Hepatocyte (in vitro differentiated cells): ENCODE measurements at places on chromosomes 6 and 20.
A peak's percentile ranks its signal among the peaks of the same experiment; 100 is the strongest.

DNA sequence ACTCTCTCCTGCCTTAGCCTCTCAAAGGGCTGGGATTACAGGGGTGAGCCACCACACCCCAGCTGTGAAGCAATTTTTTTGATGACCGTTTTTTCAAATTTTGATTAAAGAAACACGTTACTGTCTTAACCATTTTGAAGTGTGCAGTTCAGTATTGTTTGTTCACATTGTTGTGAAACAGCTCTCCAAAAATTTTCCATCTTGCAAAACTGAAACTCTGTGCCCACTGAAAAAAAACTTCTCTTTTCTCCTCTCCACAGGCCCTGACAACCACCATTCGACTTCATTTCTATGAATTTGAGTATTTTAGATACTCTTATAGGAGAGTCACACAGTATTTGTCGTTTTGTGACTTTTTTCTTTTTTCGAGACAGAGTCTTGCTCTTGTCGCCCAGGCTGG lies 53.9 kb downstream of the ECT2L start:
- DNase-seq: no peak

DNA sequence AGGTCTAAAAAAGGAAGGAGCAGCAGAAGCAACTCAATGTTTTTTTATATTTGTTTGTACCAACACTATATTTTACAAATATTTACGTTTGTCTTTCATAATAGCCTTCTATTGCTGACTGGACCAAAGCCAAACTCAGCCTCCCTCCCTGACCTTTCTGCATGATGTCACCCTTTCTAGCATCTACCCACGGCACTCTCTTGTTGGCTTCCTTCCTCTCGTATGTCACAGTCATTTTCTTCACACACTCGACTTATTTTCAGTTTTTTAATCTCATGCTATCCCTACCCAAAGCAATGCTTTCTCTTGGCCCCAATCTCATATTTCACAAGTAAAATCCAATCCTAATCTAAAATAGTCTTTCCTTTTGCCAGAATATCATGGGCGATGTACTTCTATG lies 16.3 kb upstream of the FAM8A1 start:
- DNase-seq: no peak

DNA sequence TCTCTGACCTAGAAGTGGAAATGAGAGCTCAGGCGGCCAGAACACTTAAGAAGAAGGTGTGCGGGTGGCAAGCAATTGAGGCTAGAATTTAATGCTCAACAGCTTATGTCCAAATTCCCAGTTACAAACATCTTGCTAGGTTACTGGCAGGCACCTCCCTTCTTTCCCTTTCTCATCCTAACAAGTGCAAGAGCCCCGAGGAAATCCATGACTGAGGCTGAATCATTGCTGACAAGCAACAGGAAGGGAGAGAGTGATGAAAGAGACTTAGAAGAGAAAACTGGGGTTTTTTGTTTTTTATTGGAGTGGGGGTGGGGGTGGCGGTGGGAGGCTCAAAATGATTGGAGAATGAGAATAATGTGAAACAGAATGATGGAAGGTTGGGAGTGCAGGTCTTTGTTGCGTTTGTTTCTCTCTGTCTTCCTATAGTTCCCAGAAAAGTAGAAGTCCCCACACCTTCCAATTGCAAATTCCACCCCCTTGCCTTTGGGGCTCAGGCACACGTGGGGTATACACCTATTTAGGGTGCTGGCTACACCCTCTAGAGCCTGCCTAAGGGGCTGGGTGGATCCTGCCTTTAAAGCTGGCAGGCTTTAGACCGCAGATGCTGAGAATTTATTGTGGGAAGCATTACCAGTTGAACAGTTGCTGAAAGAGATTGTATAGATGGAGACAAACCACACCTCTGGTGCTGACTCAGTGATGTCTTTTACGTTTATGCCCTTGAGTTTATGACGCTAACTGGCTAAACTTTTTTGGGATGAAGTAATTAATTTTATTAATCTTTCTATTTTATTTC lies 1.4 kb downstream of the FAM83B start:
- DNase-seq: peak; percentile 48

DNA sequence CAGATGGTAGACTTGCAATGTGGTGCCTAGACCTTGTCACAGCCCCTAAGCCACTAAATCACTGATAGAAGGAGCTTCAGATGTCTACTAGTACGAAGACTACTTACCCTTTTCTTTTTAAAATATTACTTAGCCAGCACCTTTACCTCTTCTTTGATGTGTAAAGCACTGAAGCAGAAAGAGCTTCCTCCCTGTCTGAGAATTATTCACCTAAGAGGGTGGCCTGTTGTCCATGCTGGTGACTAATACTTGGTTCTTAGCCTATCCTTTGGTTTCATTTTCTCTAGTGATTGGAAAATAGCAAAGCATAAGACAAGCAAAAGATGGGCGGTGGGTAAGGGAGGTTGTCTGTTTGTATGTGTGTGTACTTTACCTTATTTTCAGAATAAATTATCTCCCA lies 794.6 kb downstream of the TFAP2A start:
- DNase-seq: no peak
